ENCODE measurements at places on chromosomes 7 and 10.

DNA sequence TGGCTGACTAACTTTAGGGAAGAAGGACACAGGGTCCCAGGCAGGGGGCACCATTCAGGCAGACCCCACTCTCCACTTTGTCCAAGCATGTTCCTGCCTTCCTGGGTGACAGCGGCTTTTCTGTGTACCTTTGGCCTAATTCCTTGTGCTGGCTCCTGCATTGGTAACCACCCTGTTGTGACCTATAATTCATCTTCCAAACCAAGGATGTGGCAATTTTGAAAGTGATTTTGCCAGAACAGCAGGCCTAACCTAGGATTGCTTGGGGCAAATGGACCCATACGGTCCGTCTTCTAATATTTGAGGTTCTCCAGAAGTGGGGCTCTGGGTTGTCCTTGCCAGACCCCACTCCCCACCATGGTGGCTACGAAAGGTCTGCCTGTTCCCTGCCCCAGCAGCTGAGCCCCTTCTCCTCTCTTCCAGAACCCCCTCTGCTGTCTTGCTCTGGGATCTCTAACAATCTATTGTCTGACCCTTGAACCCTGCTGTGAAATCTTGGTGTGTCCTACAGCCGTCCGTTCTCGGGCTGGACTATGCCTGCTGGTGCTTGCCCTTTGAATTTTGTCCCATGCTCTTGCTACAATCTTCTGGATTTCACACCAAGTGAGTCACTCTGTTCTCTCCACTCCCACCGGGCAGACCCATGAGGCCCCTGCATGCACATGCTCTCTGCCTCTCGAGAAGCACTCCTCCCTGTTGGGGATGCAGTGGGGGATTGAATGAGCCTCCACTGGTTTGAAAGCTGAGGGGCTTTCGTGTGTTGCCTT is 316.0 kb downstream of the CXCL12 start:
- peak; percentile 62 for DNase-seq

DNA sequence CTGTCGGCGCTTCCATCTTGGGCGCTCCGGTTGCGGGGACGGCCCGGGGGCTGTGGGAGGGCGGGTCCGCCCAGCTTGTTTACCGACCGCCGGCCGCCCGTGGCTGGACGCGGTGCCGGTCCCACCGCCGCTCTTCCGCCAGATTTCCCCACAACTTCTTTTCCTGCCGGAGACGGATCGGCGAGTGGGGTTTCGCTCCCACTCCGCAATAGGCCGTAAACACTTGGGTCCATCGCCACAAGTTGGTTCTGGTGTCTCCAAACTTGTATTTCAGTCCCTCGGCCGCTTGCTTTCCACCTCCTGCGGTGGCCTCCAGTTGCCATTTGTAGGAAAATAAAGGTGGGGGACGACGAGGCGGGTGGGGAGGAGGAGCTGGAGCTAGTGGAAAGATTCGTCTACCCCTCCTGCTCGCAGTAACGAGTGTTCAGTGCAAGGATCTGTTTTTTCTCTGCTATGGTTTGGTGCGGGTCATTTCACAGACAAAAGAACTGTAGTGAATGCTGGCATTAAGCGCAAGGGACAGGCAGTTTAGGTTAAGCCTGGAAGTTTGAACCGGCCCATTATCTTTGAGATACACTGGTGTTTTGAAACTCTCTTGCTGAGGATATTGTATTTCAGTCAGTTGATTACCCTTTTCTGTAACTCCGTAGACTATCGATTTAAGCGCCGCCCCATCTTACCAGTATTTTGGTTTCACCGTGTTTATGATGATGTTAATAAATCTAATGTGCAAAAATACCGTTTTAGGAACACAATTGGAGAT is 24.3 kb upstream of the ZRANB1 start:
- peak; percentile 28 for DNase-seq

- no peak for DNase-seq
Observed at GRCh38 chr10:115084277-115084850, 8.8 kb upstream of the ATRNL1 start.

- no peak for DNase-seq
Observed at GRCh38 chr7:86558680-86559501, 84.8 kb upstream of the GRM3 start.

DNA sequence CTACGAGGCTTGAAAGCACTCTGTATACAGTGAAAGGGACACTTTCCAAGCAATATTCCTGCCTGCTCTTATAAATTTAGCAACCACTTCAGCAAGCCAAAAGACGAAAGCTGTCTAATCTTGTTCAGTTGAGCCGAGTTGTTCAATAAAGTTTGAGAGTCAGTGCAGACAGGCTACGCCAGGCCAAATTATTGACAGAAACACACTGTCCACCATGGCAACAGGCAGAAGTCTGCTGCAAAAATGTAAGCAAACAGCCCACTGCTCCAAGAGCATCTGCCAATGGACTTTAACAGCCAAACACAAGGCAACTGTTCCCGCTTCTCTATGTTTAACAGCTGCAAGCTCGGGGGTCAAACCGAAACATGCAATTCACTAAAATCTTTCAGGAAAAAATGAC is 85.7 kb downstream of the GLI3 start:
- DNase-seq: peak; percentile 44

GRCh38 chr10:78549140-78549935 is 515.7 kb downstream of the RPS24 start:
- DNase-seq: no peak

GRCh38 chr10:108836362-108836761 is 1086.9 kb downstream of the XPNPEP1 start:
- DNase-seq: no peak

- DNase-seq: no peak
Observed at GRCh38 chr7:24685708-24686107, 71.6 kb downstream of the GSDME start.

DNA sequence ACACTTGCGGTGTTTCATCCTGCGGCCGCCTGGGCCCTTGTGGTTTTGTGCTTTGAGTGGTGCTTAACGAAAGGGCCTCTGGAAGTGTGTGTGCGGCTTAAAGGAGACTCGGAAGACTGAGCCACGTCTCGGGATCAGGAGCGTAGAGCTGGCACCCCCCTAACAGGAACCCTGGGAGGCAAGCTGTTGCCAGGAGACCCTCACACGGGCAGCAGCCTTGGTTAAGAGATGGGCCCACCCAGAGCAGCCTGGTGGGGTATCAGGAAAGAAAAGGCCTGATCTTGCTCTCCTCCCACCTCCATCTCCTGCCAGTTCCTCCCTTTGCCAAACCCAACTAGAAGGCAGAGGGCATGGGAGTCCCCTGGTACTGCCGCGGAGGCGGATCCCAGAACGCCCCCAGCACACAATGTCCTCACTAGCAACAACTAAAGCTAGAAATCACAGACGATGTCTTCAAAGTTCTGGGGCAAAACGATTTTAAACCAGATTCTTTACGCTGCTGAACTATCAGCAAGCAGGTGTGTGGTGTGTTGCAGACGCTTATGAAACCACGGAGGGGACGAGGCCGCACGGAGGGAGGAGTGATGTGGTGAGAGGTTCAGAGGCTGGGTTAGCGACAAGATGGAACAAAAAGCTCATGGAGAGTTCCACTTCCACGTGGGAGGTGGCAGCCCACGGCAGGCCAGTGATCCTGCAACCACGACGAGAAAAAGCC is 67.0 kb upstream of the INPP5A start:
- no peak for DNase-seq

DNA sequence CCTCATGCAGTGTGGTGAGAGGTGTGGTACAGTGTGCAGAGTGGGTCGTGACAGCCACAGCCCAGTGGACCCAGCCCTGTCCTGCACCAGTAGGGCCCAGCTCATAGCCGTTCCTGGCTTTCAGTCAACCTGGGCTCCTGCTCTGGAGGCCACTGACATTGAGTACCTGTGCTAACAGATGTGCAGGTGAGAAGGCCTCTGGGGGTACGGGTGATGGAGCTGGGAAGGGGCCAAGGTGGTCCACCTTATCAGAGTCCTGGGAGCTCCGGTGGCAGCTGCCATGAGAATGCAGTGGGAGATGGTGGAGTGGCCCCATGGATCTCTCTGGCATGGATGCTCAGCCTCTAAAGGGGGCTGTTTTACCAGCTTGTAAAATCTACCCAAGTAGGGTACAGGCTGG is 6.1 kb upstream of the TBRG4 start:
- DNase-seq: no peak

DNA sequence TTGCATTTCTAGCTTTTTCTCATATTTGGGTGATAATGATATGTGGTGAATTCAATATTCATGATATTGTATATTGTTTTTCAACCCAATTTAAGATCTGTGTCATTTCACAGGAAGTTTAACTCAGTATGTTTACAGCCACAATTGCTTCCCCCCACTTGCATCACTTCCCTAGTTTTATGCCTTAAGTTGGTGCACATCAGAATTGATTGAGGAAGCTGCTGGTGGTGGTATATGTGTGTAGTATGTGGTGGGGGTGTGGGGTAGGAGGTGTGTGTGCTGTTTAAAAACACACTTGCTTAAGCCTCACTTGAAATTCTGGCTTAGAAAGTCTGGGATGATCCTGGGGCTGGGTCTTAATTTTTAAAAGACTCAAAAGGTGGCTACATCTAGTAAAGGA is 245.1 kb upstream of the AOAH start:
- no peak for DNase-seq

DNA sequence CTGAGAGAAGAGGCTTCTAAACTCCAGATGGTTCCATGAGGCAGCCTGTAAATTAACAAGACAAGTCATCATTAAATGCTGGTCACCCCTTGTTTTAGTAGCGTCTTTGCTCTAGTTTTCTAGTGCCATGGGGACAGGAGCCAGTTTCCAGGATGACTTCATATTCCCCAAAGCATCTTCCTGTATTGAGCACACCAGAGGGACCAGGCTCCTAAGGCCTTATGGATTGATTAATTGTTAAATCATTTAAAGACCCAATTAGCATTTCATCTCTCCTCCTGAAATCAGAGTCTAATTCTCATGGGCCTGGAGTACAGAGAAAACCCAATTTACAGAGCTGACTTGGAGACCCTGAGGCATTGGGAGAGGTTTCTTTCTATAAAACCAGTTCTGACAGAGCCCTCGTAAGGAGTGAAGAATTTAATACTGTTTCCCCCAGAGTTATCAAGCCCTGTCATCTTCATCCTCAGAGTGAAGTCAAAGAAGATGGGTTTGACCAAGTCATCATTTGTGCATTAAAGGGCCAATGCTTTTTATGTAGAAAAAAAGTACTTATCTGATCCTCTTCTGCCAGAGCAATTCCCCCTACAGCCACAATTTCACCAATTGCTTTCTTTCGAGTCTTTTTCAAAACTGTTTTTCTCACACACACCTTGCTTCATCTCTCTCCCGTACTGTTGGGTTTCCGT is 678.7 kb downstream of the SDK1 start:
- DNase-seq: no peak

DNA sequence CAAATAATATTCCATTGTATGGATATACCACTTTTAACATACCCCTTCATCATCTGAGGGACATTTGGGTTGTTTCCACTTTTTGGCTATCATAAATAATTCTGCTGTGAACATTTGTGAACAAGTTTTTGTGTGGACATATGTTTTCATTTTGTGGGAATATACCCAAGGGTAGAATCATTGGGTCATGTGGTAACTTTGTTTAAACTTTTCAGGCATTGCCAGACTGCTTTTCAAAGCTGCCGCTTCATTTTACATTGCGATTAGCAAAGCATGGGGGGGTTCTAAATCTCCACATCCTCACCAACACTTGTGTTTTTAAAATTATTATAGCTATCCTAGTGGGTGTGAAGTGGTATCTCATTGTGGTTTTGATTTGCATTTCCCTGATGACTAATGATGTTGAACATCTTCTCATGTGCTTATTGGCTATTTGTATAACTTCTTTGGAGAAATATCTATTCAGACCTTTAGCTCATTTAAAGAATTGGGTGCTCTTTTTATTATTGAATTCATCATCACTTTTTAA is 8.4 kb upstream of the HHEX start:
- peak; percentile 26 for DNase-seq

- no peak for DNase-seq
Observed at GRCh38 chr10:110458266-110458920, 39.3 kb upstream of the DUSP5 start.

DNA sequence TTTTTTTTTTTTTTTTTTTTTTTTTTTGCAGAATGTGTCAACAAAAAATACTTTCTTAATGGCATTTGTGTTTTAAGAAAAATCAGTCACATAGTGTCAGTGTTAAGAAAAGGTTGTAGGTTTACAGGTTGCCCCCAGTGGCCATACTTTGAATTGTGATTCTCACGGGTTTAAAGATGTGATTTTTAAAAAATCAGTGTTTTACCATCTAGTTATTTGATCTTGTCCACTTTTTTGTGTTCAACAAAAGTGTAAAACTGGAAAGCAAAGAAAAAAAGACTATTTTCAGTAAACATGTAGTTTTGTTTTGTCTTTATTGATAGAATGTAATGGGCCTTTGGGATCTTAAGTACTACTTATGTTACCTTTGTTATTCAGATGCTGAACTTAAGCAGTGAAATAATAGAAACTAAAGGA is 25.7 kb downstream of the SUV39H2 start:
- peak; percentile 42 for DNase-seq
